ENCODE measurements at places on chromosomes 4 and X.

- peak; percentile 29 for DNase-seq
Observed at GRCh38 chr4:167234316-167234881, at the start of gene SPOCK3. SPOCK3 (minus strand) TSS chr4:167234494.

GRCh38 chr4:33381816-33382215, 2661.6 kb downstream of the PCDH7 start:
- DNase-seq, result no peak

DNA sequence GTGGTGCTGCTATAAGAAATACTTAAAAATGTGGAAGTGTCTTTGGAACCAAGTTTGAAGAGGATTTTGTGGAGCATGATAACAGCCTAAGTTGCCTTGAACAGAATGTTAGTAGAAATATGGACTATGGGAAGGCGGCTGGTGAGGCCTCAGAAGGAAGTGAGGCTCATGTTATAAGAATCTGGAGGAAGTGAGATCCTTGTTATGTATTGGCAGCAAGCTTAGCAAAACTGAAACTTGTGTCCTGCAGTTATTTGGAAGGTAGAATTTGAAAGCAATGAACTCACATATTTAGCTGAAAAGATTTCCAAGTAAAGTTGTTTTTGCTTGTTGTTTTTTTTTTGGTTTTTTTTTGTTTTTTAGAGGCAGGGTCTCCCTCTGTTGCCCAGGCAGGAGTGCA, 13.6 kb upstream of the MED14 start:
- DNase-seq, result no peak

DNA sequence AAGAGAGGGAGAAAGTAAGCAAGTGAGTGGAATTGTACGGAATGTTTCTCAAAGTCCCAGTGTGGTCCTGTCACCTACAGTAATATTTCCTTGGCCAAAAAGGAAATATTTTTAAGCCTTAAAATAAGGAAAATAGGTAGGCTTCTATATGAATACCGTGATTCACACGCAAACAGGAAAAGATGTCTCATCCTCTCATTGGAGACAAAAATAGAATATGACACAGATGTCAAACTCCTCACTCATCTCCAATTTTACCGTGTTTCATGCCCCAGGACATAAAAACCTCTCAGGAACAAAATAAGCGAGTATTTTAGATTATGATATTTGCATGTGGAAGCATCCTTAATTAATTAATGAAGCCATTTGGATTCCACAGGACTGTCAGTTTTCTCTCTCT, 1269.5 kb downstream of the RAPGEF2 start:
- no peak for DNase-seq

DNA sequence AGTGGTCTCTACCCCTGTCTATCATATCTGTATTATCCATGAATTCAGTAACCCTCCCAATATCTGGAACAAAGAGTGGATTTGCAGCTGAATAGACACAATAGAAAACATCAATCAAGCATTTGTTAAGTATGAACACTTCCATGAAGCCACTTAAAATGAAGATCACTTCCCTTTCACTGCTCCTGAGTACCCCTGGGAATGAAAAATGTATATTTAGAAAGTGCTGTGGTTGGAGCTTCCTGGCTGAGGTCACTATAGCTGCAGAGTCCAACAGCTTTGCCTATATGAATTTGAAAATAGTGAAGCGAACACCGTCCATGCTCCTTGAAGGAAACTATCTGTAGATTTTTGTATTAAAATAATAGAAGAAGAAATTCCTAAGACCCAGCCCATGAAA, 227.0 kb downstream of the DTHD1 start:
- DNase-seq, result no peak
